ENCODE measurements at places on chromosomes 13 and 19. TPM values are rescaled to one million over a fixed set of nuclear protein-coding genes. Genes with fewer than 3 reads are reported as not detected.

RHPN2 gene
- total RNA-seq = 63.6 TPM

NLRP9 gene
- not detected for total RNA-seq

CFAP97D2 gene
- total RNA-seq = not detected

SIGLEC12 gene
- total RNA-seq = not detected

SELENOV gene
- total RNA-seq = not detected

PRSS57 gene
- total RNA-seq = not detected

ZNF835 gene
- not detected for total RNA-seq

ADGRE2 gene
- not detected for total RNA-seq

NECTIN2 gene
- 174 TPM for total RNA-seq

C19orf85 gene
- total RNA-seq = not detected

ZNF780A gene
- 32.6 TPM for total RNA-seq

SLITRK6 gene
- not detected for total RNA-seq

KLF16 gene
- total RNA-seq = 32.3 TPM

Data from Calu3 (cell line).